Activated CD4-positive, alpha-beta T cell treated with anti-CD3 and anti-CD28 coated beads, Interleukin-2, amount 10 ng/mL, durations not matched to agents 7 days and 5 days (primary cell): ENCODE measurements at places on chromosomes 2 and 18. TPM values are rescaled to one million over a fixed set of nuclear protein-coding genes. Genes with fewer than 3 reads are reported as not detected.

DNA sequence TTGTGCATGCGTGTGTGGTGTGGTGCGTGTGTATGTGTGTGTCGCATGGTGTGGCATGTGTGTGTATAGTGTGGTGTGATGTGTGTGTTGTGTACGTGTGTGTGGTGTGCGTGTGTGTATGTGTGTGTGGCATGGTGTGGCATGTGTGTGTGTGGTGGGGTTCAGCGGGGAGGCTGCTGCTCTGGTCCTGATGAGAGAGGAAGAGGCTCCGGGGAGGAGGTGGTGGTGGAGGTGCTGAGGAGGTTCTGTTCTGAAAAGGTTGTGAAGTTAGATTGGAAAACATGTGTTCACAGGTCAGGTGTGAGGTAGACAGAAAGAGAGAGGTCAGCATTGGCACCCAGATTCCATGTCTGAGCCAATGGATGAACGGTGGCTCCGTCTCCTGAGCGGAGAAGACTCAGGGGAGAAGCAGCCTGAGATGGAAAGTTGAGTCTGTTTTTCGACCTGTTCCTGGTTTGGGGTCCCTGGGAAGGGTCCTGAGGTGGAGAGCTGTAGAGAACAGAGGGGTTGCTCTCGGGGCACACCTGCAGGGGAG lies 67.2 kb upstream of the HDAC4 start:
- no peak for DNase-seq

GRCh38 chr2:151238527-151239487 lies 22.9 kb downstream of the RBM43 start:
- peak; percentile 47 for DNase-seq

DNA sequence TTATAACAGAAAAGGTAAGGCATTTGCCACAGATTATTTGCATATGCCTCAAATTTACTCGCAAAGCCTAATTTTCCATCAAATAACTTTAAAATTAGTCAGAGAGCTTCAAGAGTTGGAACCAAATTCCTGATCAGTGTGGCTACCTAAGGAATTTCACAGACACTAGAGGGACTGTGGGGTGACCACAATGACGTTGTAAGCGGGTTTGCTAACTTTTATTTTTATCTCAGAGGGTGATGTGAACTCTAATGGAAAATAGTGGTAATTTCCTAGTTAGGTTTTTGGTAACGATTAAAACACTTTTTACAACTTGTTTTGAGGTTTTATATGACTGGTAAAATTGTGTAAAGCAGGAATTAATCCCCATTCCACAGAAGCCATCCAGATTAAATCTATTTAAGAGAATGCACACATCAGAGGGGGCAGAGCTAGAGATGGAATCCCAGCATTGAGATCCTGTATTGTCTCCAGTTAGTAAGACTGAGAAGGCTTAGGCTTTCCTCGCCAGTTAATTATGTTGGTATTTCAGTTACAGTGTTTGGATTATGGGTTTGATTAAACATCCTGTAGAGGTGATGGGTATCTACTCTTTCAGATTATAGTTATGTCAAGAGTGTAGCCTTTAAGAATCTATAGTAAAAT lies 129.0 kb downstream of the GPD2 start:
- DNase-seq: no peak

DNA sequence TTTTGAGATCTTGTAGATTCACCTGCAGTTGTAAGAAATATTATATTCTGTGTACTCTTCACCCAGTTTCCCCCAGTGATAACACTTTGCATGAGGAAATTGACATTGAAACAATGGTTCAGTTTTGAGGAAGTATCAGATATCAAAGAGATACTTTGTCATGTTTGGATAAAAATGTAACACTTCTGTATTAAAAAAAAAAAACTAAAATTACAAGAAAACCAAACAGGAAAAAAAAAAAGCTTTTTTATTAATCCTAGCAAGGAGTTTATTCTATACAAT lies 204.0 kb downstream of the ARL4C start:
- DNase-seq: no peak

BOLL gene
- not detected for total RNA-seq
